Pons (tissue), 1 donor: ENCODE measurements at places on chromosomes 11 and 22.

- DNase-seq: no peak
Observed at GRCh38 chr11:17036666-17037658, 22.7 kb upstream of the PLEKHA7 start.

DNA sequence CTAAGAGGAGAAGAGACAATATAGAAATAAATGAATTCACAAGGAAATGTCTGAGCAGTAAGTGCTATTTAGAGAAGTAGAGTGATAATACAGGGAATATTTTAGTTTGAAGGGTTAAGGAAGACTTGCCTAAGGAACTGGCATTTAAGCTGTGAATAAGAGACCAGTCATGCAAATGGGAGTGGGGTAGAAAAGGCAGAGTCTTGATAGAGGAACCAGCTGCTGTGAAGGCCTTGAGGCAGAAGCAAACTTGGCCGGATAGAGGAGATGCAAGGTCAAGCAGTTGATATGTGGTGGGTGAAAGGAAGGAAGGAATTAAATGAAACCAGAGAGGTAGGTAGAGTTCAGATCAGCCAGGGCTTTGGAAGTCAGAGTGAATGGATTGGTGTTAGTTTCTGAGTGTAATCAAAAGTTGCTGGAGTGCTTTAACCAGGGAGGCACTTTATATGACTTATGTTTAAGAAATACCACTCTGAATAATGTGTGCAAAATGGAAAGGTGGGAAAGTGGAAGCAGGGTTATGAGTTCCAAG lies 198.4 kb upstream of the SESN3 start:
- DNase-seq: no peak

GRCh38 chr11:17734986-17735817 lies 621 bp downstream of the KCNC1 start:
- DNase-seq: peak; percentile 15

DNA sequence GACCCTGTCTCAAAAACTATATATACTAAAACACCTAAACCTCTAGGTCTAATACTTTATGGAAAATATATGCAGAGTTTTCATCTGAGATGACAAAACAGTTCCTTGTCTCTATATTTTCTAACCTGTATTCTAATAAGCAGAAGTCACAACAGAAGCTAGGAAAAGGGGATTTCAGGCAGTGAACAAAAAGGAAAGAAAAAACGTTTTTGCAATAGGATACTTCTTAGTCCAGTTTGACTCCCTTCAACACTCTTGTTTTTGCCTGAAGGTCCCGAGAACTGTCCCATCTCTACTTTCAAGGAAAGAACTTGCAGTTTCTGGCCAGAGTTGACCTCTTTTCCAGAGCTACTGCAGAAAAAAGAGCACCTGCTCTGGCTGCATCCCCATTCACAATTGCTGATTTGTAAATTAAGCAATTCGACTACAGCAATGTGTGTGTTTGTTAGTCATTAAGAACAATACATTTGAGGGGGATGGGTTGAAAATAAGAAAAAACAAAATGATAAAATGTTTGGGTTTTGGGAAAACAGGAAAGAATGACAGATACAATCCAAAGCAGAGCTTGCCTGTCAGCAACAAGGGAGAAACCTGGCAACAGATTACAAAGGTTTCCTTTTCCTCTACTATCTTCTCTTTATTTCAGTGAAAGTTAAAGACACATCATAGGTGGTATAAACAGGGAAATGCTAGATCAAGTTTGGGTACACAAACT lies 160.0 kb downstream of the FCHSD2 start:
- no peak for DNase-seq

DNA sequence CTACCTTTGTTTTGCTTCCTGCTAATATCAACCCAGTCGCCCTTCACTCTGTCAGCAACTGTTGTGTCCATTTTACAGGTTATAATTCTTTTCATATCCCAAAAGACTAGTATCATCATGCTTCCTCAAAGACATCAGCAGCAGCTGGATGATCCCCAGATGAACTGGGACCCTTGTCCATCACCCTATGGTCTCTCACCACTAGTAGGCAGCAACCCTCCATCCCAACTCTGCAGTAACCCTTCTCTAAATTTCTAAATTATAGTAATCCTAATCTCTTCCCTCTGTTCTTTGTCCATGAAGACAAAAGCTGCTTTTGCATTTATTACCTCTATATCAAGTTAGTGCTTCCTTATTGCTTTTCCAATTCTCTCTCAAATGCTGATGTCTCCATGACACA lies 1025.8 kb downstream of the FAM181B start:
- DNase-seq: no peak

GRCh38 chr11:11078344-11079086 lies 220.7 kb upstream of the ZBED5 start:
- no peak for DNase-seq

DNA sequence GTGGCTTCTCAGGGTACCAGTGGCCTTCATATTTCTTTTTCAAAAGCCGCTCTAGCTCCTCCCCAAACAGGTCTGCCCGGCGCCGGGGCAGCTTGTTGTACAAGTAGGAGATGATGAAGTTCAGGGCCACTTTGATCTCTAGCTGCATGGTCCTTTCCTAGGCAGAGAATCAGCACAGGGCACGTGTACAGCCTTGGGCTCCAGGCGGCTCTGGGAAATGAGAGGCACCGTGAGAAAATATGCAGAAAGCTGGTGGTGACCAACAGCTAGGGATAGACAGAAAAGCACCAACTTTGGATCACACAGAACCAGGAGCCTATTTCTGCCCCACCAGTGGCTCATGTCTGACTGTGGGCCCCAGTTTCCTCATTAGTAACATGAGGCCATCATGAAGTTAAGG lies 9.4 kb downstream of the TOB2 start:
- DNase-seq: no peak

- DNase-seq: no peak
Observed at GRCh38 chr22:38264322-38264843, 8.4 kb downstream of the TMEM184B start.

- no peak for DNase-seq
Observed at GRCh38 chr11:73622926-73623593, 23.3 kb upstream of the PLEKHB1 start.

GRCh38 chr11:105923807-105924206 lies 98.2 kb downstream of the MSANTD4 start:
- peak; percentile 68 for DNase-seq

DNA sequence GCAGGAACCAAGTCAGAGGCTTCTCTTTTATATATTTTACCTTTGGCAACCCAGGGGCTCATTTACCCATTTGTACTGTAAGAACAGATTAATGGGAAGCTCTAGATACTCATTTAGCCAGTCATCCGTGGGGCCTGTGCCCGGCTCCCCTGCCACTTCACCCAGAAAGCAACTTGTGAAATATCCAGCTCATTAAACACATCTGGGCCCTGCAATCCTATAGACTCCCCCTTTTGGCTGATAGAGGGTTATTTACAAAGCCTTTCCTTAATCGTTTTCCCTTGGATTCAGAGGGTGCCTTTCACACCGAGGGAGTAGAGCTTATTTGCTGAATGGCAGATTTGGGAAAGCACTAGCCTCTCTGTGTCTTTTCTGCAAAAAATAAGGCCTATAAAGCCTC lies 118.7 kb upstream of the SORL1-AS1 start:
- DNase-seq: no peak

DNA sequence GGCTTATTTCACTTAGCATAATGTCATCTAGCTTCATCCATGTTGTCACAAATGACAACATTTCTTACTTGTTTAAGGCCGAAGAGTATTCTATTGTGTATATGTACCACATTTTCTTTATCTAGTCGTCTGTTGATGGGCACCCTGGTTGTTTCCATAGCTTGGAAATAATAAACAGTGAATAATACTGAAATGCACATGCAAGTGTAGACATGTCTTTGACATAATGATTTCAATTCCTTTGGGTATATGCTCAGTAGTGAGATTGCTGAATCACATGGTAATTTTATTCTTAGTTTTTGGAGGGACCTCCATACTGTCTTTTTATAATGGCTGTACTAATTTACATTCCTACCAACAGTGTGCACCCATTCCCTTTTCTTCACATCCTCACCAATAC lies 508.0 kb downstream of the NELL1 start:
- no peak for DNase-seq

DNA sequence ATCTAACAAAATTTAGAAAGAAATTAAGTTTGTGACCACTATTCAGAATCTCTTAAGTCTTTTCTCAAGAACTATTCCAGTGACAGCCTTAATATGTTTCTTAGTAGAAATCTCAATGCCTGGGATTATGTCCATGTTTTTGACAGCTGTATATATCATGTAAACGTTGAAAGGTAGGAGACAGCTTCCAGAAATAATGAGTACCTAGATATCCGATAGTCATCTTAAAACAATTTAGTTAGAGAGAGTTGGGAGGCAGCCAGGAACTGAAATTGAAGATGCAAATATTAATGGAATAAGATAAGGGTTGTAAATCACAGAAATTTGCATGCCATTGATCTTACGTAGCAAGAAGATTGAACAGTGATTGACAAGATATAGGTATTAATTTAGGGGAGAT lies 955.2 kb downstream of the JRKL start:
- DNase-seq: no peak

DNA sequence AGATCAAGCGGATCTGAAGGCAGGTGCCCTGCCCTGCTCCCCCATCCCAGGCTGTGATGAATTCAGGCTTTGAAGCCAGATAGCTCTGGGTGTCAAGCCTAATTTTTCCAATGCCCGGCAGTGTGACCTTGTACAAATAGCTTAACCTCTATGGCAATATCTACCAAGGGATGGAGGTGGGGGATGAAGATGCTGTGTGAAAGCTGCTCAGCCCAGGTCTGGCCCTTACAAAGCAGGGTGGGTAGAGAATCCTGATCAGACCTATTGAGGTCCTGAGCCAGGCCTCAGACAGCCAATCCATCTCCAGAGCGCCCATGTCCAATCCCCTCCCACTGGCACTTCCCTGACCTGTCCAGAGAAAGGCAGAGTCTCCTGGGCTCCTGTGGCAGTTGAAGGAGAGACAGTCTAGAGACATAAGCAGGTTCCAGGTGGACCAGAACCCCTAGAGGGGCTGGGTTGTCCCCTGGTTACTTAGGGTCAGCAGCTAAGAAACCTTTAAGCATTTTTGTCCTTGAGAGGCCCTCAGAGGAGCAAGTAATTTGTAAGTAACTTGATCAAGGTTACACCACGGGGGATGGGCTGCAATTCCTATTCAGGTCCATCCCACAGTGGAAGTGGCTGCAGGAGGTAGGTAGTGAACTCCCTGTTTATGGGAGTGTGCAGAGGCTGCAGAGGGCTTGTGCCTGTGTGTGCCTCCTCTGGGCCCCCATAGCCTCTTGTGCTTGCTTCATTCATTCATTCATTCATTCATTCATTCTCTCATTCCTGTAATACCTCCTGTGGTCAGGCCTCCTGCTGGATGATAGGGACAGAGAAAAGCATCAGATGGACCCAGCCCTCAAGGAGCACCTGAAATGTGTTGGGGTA lies 10.4 kb downstream of the P2RY2 start:
- no peak for DNase-seq

- DNase-seq: peak; percentile 50
Observed at GRCh38 chr11:107928767-107929507, 689 bp downstream of the RAB39A start.

DNA sequence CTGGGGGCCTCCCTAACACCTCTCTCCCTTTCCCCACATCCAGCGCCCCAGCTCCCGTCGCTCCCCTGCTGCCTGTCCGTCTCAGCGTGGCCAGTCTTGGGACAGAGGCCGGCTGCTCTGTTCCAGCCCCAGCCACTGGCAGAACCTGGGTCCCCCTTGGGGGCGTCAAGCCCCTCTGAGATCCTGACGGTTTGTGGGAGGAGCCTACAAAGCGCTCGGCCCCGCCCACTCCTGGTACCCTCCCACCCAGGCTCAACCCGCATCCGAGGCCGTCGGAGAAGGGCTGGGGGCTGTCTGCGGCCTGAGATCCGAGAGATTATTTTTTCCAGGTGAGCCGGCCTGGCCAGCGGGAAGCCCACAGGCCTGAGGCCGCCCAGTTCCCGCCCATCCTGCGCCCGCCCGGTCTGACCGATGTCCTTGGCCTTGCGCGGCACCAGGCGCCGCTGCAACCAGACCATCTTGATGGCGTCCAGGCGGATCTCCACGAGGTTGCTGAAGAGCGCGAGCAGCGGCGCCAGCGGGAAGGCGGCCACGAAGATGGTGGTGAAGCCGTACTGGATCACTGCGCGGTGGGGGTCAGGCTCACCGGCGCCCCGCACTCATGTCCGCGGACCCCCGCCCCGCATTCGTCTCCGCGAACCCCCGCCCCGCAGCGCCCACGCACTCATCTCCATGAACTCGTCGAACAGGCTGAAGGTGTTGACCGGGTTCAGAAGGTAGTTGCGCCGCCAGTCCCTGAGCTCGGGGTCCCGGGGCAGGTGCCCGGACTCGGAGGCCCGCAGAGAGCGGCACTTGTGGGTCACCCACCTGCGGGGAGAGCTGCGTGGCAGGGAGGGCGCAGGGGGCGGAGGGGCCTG lies 5.5 kb upstream of the SIGIRR start:
- no peak for DNase-seq

DNA sequence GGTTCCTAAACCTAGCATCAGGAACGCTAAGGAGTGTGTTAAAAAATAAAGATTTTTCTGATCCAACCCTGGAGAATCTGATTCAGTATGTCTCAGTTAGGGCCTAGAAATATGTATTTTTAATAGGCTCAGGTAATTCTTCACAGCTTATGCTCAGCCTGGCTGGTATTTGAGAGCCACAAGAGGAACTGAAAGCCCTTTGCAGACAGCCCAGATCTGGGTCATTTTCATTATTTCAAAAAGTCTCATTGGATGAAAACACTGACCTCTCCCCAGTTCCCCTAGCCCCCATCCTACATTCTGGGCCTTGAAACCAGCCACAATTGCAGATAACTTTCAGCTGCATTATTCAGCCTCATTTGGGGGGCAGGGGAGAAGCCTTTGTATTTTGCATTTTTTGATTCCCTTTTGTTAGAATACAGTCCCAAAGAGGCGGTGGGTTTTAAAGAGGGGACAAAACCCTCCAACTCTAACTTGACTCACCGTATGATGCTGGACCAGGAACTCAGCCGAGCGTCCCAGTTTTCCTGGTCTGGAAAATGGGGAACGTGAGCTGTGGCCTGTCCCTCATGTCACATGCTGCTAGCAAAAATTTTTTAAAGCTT lies 66.0 kb upstream of the LARGE1 start:
- DNase-seq: no peak

DNA sequence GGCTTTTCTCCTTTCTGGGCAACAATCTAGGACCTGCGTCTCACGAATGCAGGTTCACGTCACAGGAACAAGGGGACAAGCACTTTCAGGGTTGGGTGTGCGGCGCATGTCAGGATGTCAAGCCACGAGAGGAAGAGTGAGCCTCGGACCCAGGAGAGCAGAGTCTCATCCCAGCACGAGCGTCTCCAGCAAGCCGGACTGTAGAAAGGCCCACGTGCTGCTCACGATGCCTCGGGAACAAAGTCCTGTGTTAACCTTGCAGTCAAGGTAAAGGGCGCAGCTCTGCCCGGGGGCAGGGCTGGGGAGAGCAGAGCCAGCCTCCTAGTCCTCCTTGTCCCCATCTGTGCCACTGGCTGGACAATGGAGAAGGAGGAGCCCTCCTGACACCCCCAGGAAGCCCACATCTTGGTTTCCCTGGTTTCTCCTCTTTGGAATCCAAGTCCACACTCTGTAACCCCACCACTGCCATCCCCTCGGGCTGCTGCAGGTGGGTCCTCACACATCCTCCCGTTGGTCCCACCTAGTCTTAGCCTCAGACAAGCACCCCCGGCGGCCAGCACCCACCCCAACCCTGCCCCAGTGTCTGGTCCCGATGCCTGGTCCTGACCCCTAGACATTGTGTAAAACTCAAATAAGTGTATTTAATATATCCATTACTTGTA lies 63.4 kb downstream of the CELSR1 start:
- DNase-seq: no peak

GRCh38 chr11:119154178-119154577 lies 5.3 kb downstream of the ABCG4 start:
- no peak for DNase-seq

GRCh38 chr11:103897160-103897936 lies 139.1 kb upstream of the DDI1 start:
- DNase-seq: no peak

- no peak for DNase-seq
Observed at GRCh38 chr22:19545935-19546207, 21.7 kb upstream of the CLDN5 start.
